Right renal pelvis (tissue), 4 donors: ENCODE measurements at places on chromosomes 1 and 21.

DNA sequence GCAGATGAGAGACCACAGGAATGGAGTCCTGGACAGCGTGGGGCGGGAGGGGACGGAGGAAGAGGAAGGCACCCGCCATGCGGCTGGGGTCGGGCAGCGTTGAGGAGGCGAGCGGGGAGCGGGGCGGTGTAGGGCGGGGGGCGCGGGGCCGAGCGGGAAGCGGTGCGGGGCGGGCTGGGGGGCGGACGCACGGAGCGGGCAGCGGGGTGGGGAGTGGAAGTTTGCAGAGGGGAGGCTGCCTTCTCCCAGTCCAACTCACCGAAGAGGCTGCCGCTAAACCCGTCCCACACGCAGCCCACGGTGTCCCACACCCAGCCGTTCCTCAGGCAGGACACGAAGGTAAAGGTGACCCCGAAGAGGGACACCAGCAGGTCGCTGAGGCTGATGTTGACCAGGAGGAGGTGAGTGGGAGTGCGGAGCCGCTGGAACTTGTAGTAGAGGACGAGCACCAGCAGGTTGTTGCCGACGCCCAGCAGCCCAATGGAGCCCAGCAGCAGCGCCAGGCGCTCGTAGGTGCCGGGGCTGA lies 483 bp downstream of the CHML start:
- no peak for DNase-seq

DNA sequence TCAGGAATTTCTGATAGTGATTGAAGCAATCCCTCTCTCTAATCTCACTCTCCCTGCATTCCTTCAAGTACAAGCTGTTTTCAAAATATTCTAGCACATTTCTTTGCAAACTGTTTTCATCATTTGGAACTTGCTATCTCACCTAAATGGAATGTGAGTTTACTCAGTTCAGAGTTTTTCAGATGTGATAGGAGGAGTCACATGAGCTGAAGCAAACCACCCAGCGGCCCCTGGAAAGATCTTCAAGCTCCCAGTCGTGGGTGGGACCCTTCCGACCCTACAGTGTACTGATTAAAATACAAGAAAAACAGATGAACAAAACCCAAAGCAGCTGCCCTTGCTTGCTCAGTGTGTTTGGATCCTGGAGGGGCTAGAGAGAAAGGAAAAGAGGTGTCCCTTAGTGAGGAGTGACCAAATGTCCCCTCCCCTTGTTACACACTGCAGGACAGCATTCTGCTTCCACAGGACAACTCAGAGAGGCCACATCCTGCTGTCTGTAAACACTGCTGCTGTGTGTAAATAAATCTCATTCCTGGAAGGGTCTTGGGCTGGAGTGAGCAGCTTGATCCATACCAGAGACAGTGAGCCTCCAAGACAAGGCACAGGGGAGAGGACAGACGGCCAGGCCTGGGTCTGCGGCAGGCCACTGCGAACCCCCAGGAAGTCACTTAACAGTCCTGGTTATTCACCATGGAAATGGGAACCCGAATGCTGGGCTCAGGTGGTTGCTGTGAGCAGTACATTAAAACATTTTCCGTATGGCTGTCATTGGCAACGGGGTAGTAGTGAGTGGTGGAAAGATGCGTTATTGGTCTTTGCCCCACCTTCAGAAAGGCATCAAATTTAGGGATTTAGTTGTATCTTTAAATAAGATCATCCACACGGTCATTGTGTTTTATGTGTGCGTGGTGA lies 229.2 kb downstream of the RHOU start:
- DNase-seq = no peak

DNA sequence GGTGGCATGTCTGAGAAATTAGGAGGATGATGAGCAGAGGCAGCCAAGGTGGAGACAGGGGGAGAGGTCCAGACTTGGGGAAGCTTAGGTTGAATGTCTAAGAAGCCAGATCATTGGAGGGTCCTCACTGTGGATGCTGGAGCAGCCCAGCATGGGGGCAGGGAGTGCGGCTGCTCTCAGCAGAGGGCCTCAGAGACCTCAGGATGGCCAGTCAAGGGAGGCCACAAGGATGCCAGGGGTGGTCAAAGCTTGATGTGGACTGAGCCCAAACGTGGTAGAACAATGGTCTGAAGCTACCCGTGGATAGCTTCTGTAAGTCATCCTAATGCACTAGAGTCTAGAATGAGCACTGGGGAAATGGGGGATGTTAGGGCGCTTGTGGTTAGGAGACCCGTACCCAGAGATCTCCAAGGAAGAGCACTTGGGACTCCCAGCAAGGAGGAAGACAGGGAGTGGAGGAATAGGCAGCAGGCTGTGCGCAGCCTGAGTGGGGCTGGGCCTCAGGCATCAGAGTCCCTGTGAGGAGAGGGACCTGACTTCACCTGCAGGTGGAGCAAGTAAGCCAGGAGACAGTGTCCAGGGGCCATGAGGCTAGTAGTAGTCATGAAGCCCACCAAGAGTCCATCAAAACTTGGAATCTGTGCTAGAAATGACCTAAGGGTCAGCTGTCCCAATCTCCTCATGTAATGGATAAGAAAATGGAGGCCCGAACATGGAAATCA lies 4.3 kb upstream of the S100A9 start:
- DNase-seq = no peak

GRCh38 chr1:157878059-157878458 lies 36.5 kb upstream of the CD5L start:
- DNase-seq = peak; percentile 4

- DNase-seq = no peak
Observed at GRCh38 chr21:25246546-25246945, 360.7 kb downstream of the MRPL39 start.

GRCh38 chr1:108345776-108346531 lies 102.1 kb upstream of the NBPF4 start:
- DNase-seq = no peak

DNA sequence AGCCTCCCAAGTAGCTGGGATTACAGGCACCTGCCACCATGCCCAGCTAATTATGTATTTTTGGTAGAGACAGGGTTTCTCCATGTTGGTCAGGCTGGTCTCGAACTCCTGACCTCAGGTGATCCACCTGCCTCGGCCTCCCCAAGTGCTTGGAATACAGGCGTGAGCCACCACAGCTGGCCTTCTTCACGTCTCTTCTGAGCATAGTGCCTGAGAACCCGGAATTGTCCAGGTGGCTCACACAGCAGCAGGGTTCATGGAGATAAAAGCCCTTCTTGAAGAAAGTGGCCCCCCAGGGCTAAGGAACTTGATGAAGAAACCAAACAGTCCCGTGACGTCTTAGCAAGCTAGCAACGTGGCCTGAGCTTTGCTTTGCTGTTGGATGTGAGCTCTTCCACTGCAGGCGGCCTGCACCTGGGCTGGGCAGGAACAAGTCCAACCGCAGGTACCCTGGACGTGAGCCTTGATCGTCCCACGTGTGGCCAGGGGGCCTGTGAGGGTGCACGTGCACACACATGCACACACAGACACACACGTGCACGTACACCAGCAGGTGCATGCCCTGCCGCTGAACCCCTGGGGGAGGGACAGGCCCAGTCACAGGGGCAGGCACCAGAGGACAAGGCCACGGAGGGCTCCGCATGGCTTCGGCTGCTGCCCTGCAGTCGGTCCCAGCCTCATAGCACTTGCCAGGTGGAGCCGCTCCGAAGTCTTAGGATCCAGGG lies 23.4 kb upstream of the TRAPPC10 start:
- DNase-seq = no peak

DNA sequence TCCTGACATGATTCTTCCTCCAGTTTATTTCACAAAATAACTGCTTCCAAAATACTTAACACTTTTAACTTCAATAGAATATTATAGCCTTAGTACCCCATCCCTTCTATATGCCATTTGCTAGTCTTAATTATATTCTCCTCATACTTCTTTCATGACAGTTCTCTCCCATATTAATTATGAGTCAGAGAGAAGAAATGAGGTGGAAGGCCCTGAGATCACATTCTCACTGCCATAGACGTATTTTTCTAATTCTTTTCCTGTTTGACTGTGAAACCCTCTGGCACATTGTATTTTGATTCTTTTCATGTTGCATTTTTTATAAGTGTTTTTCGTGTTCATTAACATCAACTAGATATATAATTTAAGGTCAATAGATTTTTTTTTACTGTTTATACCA lies 88.4 kb downstream of the GTF2B start:
- no peak for DNase-seq

GRCh38 chr21:29710498-29710897 lies 229.3 kb downstream of the GRIK1 start:
- DNase-seq = no peak

DNA sequence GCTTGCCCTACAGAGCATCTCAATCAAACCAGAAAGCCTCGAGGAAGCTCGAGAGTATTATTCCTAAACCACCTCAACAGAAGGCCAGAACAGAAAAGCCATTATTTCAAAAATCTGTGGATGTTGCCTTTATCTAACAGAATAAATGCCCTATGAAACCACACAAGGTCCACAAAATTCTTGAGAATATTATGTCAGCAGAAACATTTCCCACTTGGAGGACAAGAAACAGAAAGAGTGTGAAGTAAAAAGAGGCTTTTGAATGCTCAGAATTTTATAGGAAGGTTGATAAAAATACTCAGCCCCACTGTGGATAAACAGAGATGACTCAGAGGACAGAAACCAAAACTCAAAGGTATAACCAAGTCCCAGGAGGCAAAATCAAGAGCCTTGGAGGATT lies 146.4 kb upstream of the LRRC7 start:
- DNase-seq = no peak

DNA sequence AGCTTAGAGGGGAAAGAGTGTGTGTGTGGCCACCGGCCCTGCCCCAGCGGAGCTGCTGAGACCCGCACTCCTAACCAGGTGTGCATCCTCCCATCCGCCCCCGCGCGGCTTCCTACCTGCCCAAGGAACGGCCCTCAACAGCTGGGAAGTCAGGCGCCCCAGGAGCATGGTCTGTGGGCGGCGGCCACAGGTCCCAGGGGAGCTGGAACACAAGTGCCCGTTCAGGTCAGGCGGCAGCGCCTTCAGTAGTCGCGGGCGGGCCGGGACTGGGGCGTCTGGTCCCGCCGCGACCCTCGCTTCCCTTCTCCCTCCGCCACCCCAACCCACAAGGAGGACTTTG lies 448 bp downstream of the AURKAIP1 start:
- DNase-seq = no peak

DNA sequence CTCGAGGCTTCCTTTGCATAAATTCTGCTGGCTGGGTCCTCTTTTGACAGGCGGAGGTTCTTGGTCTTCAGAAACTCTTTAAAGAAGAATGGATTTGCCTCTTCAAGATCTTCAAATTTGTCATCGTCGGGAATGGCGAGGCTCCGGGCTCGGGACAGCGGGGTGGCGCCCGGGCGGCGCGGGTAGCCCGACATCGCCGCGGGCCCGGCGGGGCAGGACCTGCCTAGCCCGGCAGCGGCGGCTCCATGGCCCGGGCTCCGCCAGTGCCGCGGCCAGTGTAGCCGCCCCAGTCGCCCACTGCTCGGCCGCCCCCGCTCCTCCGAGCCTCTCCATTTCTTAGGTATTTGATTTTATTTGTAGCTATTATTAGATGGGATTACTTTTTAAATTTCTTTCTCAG lies 22.1 kb upstream of the TNN start:
- DNase-seq = no peak

DNA sequence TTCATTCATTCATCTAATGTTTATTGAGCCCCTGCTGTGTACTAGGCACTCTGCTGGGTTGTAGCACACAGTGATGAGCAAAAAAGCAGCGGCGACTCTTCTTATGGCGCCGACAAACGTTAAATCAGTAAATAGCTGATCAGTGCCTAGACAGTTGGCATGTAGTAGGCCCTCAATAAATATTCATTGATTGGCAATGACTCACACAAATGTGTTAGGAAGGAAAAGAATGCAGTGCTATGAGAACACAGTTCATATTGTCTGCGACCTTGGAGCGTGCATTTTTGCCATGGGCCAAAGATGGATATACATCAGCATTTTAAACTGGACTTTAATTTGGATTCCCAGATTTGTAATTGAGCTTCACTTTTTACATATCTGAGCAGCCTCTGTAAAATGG lies 52.0 kb downstream of the PRDM2 start:
- DNase-seq = no peak

DNA sequence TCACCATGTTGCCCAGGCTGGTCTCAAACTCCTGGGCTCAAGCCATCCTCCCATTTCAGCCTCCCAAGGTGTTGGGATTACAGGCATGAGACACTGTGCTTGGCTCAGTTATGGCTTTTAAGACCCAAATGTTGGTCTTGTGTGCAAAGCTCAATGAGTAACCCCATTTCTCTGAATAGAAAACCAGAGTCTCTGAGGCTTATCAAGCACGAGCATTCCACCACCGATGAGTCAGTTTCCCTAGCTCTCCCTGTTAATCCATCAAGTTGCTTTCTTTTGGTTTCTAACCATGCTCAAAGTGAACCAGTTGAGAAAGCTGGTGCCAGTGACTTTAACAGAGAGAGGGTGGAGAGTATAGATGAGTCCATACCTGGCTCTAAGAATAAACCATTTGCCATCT lies 350.9 kb upstream of the ADGRL2 start:
- DNase-seq = no peak

DNA sequence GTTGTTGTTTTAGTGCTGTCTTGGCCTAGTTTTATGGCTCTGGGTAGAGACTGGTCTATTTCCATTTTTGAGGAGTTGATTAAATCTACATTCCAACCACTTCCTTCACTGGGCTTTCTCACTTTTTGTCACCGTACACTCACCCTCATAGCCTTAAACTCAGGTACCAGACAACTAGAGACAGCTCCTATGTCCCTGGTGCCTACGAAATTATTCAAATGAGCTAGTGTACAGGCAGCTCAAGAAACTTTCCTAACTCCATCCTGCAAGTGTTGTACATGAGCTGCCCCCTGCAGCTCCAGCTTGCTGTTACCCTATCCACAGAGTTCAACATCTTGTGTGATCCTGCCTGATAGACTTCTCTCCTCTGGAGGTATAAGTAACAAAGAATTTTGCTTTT lies 704.8 kb upstream of the RGS18 start:
- DNase-seq = no peak

DNA sequence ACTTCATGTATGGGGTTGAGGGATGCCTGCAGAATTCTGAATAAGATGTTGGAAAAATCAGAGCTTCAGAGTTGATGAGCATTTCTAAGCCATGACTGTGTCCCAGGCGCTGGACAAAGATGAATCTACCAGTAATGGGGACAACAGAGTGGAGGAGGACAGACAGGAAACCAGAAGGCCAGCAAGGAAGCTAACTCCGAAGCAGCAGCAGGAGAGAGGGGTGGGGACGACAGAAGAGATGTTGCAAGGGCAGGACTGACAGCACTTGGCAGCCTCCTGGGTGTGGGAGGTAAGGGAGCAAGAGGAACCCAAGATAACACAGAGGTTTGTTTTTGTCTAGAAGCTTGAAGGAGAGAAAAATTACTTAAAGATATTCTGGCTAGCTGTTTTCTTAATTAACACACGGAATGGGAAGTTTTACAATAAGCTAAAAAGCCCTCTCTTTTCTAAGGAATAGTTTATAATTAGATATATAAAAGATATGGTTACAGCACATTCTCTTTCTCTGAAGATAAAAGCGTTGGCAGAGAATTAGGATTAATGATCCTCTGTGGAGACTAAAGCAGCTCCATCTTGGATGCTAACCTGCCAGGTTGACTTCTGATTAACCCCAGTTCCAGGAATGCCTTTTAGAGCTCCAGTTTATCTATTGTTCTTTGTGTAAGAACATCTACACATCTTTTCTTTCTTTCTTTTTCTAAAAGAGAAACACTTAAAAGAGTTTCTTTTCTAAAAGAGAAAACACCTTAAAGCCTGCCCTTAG lies 92.7 kb downstream of the TENT5C start:
- no peak for DNase-seq

GRCh38 chr21:23402929-23403520 lies 2204.3 kb downstream of the MRPL39 start:
- DNase-seq = no peak

GRCh38 chr21:44737706-44738354 lies 26.5 kb upstream of the TSPEAR start:
- no peak for DNase-seq

GRCh38 chr1:232462213-232462612 lies 167.7 kb downstream of the SIPA1L2 start:
- no peak for DNase-seq

- DNase-seq = no peak
Observed at GRCh38 chr1:166691476-166691875, 147.8 kb upstream of the POGK start.
